Stromal cell of bone marrow (primary cell): ENCODE measurements at places on chromosomes 2 and 18.

- peak; percentile 70 for DNase-seq
Measured at GRCh38 chr2:111671426-111672150, 212.4 kb downstream of the ANAPC1 start.

- DNase-seq: no peak
Measured at GRCh38 chr2:30975156-30975555, 163.1 kb downstream of the GALNT14 start.

- DNase-seq: no peak
Measured at GRCh38 chr2:61582165-61582564, 44.0 kb upstream of the XPO1 start.

GRCh38 chr2:147416099-147416498 lies 428.7 kb upstream of the ACVR2A start:
- DNase-seq: no peak

DNA sequence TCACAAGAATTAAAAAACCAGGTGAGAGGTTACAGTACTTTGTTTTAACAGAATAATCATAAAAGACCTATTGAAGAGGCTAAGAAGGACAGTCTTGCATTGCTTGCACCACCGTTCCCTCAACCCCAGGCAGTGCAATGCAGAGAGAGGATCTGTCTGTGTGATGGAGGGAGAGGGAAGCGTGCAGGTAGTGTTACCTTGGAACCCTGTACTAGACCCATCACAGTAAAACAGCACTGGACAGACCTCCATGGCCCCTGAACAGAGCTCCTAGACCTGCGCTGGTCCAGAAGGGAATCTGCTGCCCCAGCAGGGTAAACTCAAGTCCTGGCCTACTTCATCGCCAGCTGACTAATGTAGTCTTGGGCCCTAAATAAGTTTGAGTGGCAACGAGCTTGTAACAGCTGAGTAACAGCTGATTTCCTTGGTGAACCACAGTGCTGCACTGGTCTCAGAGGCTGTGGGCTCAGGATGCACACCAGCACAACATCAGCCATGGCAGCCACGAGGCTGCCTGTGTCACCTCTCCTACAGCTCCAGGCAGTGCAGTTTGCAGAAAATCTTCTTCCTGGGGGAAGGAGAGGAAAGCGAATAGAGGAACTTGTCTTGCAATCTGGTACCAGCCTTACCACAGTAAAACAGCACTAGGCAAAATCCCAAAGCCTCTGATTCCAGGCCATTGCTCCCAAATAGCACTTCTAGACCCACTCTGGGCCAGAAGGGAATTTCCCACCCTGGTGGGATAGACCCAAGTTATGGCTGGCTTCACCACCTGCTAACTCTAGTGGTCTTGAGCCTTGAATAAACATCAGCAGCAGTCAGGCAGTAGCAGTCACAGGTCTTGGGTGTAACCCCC lies 417.2 kb downstream of the CDH7 start:
- no peak for DNase-seq

- peak; percentile 75 for DNase-seq
Measured at GRCh38 chr2:190214426-190215194, 105.0 kb downstream of the HIBCH start.

GRCh38 chr2:205563646-205564045 lies 118.7 kb upstream of the NRP2 start:
- DNase-seq: no peak

GRCh38 chr2:129927696-129928095 lies 51.8 kb upstream of the RAB6C start:
- no peak for DNase-seq

DNA sequence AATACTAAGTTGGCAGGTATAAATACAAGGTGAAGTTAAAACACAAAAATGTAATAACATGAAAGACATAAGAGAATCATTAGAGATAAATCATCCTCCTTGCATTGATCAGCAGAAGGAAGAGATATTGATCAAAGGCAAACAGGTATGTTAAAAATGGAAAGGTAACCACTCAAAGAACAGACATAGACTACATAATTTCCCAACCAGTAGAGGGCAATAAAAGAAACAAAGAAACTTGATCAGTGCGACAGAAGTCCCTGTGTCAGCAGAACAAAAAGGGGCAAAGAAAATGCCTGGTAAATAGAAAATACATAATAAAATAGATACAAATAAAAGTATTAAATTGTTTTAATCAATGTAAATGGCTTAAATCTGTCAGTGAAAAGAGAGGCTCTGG lies 53.6 kb downstream of the FAM228A start:
- DNase-seq: no peak

- DNase-seq: no peak
Measured at GRCh38 chr2:78979380-78980151, 45.9 kb upstream of the REG3G start.

DNA sequence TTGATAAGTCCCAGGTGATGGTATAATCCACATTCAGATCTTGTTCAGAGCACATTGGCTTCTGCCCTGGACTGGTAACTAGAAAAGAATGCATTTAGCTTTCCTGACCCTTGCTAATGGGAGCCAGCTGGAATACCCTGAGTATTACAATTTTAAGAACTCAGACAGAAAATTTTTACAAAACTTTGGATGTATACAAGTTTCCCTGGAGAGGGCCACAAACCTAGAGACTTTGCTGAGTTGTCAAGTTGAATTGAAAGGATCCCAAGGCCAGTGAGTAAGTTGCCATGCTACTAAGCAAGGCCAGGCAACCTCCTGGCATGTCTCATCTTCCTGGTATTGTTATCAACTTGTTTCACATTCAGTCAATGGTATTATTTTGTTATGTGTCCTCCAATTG lies 20.0 kb upstream of the NABP1 start:
- DNase-seq: peak; percentile 85

- no peak for DNase-seq
Measured at GRCh38 chr2:31217465-31218200, at the start of gene CAPN14. Gene CAPN14, minus strand, starts transcription at chr2:31217515. Its CDS starts 12,068 bp downstream, at chr2:31205447.

DNA sequence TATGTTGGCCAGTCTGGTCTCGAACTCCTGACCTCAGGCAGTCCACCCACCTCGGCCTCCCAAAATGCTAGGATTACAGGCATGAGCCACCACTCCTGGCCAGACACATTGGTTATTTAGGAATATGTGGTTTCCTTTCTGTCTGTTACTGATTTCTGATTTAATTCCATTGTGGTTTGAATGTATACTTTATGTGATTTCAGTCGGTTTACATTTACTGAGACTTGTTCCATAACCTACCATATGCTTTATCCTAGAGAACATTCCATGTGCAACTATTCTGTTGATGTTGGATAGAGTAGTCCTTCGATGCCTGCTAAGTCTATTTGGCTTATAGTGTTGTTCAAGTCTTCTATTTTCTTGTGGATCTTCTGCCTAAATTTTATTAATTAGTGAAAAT lies 1.6 kb upstream of the CCL20 start:
- DNase-seq: no peak

DNA sequence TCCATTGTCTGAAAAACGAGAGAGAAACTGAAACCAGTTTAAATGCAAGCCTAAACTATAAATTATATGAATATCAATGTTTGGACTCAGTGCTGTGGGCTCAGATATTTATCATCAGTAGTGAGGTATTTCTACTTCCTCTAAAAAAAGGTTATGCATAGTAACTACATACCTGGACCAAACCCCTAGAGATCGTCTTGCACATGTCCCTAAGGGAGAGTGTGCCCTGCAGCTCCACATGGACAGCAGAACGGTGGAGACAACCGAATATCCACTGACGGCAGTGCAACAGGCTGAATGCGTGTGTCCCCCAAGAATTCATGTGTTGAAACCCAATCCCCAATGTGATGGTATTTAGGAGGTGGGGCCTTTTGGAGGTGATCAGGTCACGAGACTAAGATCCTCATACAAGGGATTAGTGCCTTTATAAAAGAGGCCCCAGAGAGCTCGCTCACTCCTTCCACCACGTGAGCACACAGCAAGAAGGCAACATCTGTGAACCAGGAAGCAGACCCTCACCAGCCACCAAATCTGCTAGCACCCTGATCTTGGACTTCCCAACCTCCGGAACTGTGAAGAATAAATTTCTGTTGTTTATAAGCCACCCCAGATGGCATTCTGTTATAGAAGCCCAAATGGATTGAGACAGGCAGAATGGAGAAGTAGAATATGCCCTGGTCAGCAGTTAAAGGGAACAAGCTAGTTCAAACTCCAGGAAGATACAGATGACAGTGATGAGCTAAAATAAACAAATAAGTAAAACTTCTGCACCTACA lies 208.4 kb downstream of the ANAPC1 start:
- no peak for DNase-seq

DNA sequence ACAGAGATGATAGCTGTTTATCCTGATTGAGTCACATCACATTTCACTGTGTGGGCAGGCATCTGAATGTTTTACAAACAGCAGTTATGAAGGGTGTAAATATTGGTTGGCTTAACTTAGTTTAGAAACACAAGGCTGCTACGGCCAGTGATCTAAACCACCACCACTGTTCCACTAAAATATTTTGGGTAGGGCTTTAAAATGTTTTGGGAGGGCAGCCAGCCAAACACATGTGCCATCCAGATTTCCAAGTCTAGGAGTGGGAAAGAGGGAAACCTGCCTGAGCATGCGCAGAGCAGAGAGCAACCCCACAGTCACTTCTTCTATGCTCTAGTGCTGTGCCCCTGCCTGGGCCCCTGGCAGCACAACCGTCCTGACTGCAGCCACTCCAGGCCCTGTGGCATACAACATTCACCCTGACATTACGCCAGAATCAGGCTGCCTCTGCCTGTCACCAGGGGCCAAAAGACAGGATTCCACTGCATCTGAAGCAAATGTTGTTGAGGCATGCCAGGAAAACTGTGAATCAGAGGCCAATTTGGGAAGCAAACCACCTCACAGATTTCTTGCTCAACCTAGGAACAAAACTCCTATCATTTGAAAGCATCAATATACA lies 74.8 kb upstream of the COL5A2 start:
- DNase-seq: peak; percentile 83

- no peak for DNase-seq
Measured at GRCh38 chr2:61181382-61182058, 19.5 kb downstream of the C2orf74 start.

- DNase-seq: no peak
Measured at GRCh38 chr2:21256006-21256405, 132.2 kb downstream of the TDRD15 start.

DNA sequence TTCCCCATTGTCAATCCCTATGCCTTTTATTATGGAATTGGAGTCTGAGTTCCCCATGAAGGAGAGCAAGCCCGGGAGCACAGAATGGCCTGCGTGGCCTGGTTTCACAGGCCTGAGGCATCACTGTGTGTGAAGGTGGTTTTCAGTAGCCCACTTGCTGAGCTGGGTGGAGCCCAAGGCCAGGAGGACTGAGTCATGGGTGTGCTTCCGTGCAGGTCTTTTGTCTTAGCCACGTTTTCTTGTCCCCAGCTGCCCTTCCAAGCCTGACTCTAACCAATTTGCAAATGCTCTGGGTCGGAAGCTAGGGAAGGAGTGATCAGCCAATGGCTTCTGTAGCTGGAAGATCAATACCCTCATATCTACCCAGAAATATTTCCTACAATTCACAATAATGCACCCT lies 119.2 kb downstream of the MAPK4 start:
- no peak for DNase-seq

DNA sequence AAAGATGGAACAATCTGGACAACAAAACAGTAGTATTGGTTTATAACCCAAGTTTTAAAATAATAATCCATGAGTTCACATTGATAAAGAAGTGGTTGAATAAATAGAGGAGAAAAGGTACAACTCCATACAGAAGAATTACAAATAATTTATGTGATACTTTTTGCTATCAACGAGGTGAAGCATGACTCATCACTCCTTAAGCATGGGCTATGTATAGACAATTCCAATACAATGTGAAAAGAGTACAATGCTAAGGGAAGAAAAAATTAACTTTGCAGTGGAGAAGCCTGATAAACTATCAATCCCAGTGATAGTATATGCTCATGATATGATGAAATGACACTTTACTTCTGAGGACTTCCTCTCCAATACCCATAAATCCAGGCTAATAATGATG lies 312.9 kb downstream of the GULP1 start:
- no peak for DNase-seq

GRCh38 chr2:53575721-53576124 lies 191.9 kb upstream of the CHAC2 start:
- DNase-seq: peak; percentile 4

DNA sequence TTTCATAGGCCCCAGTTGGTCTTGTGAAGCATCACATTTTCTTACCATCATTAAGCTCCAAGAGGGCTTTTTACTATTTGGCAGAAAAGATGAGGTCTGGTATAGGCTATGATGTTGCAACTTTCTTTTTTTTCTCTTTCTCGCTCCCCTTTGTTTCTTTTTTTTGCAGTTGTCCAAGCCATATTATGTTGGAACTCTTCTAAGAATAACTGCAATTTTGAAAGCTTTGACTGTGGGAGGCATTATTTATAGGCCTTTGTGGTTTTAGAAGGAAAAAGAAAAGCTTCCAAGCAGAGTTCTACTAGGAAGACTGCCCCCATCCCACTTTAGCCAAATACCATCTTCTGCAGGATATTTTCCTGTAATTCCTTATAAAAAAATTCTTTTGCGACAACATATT lies 571.6 kb downstream of the ARHGAP15 start:
- DNase-seq: peak; percentile 51

DNA sequence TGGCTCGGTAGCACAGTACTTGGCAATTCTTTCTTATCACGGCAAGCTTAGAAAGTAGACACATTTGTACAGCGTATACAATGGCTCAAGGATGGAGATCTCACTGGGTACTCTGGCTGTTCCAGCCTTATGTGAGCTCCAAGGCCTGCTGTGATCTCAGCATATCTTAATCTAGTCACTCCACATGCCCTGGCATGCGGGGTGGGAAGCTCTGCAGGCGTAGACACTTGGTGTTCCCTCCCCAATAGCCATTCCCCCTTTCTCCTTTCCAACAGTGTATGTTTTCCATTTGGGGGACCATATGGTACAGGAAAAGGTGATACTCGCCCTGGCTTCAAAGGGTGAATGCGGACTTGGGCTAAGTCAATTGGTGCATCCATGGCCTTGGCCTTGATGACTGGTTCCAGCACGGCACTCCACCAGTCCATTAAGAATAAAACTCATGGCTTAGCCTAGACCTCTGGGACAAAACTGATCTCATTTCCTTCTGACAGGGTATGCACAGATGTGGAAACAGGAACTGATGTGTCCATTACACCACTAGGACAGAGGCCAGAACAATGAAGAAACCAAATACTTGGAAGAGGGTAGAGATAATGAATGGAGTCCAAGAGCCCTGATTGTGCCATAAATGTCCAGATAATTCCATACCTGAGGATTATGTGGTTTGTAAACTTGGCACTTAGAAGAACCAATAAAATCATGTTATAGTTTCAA lies 28.4 kb downstream of the TGIF1 start:
- no peak for DNase-seq

DNA sequence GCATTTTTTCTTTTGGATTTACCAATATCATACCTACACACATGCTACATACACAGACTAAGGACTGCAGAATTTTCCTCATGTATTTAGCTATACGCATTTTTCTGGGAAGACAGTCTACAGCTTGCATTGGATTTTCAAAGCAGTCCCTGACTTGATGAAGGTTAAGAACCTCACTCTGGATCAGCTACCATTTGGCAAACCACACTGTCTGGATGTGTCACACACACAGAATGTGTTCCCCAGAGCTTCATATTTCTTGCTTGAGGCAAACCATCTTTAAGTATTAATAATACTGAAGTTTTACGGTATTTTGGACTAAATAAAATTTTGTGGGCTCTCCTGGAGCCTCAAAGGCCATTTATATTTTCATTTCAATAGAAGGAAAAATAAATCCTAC lies 102.3 kb downstream of the TCF4 start:
- peak; percentile 50 for DNase-seq
